ENCODE measurements at places on chromosomes 2 and 18.

GRCh38 chr2:197255543-197255942 lies 55.0 kb downstream of the ANKRD44 start:
- DNase-seq, result peak; percentile 83

DNA sequence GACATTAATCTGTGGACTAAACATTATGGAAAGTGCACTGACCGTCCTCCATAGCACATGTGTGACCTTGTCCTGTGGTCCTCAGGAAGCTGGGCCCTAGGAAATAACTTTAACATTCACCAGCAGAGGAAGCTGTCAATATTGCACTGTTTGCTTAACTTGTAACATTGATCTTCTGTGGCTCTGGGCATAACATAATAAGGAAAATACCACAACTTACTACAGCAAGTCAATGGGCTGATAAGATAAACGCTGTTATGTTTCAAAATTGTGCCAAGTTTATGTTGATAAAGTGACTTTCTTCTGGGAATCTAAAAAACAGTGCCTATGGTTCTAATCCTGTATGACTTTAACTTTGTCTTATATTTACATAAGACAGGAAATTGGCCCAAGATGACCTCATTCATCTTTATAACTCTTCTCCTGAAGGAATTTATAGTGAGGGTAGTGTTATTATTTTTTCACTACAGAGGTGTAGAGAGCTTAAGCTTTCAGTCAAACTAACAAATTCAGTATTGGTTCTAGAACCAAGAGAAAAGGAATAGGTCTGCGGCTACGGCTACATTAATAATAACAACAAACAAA lies 113.7 kb upstream of the MAP4K3 start:
- DNase-seq, result no peak

GRCh38 chr2:209648714-209649113 lies 122.9 kb upstream of the UNC80 start:
- DNase-seq, result no peak

DNA sequence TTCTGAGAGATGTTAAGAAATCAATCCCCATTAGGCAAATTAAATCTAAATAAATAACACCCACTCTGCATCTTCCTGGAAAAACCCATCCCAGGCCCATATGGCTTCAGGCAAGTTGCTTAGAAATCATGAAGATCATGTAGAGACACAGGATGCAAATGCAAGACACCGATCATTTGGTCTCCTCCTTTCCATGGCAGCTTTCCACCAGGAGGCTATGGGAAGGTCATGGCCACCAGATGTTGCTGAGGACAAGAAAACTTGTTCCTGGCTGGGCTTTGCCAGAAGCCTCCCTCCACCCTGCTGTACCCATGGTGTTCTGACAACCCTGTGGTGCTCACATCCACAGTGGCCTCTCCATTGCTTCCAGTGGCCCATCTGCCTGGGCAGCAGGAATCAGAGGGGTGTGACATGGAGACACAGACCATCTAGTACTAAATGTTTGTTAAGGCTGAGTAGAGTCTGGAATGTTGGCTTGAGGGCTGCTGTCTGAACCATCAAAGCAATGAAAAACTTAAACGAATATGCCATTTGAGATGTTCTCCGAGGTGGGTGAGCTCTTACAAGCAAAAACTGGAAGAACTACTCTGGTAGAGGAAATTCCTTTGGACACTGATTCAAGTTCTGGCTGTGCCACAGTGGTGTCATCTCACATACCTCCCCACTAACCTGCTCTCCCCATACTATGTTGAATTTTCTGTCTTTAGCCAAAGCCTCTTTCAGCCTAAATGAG lies 293.2 kb downstream of the TNS1 start:
- DNase-seq, result no peak

GRCh38 chr18:24809173-24809950 lies 348.9 kb downstream of the HRH4 start:
- no peak for DNase-seq

DNA sequence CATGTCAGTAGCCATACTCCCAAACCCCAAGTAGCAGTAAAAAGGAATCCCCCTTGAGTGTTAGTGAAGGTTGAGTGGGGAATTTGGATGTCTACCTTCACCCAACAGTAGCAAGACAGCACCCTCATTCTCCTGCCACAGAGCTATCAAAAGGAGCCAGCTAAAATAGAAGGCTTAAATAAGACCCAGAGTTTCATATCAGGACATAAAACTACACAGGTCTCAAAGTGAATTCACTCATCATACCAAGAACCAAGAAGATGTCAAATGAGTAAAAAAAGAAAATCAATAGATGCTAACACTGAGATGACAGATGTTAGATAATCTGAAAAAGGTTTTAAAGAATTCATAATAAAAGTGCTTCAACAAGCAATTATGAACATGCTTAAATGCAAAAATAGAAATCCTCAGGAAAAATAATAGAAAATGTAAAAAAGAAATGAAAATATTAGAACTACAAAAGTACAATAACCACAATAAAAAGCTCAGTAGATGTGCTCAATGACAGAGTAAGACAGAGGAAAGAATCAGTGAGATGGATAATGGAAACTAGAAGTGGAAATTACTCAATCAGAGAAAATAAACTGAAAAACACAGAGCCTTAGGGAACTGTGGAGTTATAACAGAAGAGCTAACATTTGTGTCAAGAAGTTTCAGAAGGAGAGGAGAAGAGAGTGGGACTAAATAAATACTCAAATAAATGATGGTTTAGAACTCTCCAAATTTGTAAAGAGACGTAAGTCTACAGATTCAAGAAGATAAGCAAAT lies 90.5 kb downstream of the EDAR start:
- DNase-seq, result no peak

GRCh38 chr2:109206569-109207146 lies 77.7 kb downstream of the SH3RF3 start:
- DNase-seq, result peak; percentile 9

DNA sequence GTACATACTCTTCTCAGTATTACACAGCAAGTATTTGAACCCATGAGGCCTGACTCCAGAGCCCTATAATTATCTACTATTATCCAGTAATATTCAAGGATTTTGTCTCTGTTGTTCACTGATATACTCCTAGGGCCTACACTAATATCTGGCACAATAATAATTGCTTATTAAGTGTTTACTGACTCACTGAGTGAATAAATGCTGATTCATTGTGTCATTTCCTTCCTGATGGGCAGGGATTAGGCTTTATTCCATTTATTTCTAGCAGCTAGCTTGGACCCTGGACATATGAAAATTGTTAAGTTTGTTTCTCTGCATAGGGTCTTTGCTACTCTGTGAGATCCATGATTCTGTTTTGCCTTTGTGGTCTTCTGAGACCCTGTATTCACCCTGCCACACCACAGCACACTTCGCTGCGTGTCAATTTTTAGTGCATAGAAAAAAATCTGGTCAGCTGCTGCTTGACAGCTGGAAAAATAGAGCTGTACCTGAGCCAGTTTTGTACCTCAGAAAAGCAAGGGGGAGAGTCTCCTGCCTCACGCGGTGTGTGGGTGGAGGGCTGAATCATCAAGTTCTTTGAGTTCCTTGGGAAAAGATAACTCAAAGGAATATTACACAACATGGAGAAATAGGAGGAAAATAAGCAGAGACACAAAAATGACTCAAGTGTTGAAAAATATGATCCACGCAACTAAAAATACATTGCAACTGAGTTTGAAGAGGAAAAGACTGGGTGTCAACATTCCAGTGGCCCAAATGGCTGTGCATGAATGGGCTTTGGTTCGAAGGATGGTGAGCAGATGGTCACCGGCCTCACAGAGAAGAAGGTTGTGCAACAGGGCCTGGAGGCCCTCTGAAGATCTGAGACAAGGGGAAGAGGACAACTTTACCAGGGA lies 18.9 kb upstream of the DPP4 start:
- DNase-seq, result no peak

- DNase-seq, result peak; percentile 76
Measured at GRCh38 chr2:26942543-26943295, 27.7 kb upstream of the MAPRE3 start.

DNA sequence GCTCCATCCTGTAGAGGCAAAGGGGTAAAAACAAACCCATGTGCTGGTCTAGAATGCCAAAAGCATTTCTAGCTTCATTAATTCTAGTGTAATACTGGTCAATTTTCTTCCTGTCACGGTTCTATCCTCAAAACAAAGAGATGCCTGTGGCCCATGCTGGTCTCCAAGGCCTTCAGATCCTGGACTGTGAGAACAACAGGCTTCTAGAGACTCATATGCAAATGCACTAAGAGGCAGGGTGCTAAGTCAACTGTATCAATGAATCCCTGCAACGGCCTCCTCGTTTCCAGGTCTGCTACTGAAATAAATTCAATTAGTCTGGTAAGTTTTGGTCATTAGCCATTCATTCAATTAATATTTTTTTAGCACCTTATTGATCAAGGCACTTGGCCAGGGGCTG lies 4.0 kb downstream of the IFT172 start:
- DNase-seq, result no peak

DNA sequence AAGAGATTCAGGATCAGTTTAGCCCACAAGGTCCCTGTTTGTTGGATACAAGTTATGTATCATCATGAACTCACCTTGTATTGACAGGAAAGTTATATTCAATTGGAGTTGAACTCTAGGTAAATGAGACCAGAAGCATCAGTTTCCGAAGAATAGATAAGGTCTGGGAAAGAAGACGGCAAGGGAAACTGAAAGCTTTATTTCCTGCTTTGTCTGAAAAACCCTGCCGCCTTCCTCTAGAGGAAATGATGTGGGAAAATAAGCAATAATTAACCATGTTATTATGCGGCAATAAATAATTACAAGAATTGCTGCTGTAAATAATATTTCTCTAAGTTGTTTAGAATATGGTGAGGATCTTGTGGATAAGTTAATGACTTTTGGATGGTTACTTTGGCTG lies 32.0 kb downstream of the LPIN1 start:
- no peak for DNase-seq

DNA sequence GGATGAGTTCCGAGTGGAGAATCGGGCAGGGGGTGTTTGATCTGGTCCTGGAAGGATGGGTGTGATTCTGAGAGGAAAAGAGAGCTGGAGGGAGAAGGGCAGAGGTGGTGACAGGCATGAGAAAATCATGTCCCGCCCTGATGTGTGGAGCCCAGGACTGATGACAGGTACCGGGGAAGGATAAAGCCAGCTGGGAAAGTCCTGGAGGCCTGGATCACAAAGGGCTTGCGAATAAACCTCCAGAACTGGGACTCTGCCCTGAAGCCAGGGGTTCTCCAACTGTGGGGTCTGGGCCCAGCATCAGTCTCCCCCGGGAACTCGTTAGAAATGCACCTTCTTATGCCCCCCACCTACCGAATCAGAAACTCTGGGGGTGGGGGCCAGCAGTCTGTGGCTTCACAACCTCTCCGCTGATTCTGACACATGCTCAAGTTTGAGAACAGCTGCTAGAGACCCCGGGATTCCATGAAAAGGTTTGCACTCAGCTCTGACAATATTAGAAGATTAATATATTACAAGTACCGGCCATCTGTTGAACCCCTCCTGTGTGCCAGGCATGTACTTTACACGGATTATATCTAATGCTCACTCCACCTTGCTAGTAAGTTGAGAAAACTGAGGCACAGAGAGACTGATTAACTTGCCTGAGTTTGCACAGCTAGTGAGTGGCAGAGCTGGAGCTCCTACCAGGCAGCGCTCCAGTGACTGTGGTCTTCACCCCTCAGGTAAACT lies 8.0 kb downstream of the TNFRSF11A start:
- no peak for DNase-seq

GRCh38 chr18:13221869-13222855 lies 3.6 kb downstream of the LDLRAD4 start:
- DNase-seq, result no peak

DNA sequence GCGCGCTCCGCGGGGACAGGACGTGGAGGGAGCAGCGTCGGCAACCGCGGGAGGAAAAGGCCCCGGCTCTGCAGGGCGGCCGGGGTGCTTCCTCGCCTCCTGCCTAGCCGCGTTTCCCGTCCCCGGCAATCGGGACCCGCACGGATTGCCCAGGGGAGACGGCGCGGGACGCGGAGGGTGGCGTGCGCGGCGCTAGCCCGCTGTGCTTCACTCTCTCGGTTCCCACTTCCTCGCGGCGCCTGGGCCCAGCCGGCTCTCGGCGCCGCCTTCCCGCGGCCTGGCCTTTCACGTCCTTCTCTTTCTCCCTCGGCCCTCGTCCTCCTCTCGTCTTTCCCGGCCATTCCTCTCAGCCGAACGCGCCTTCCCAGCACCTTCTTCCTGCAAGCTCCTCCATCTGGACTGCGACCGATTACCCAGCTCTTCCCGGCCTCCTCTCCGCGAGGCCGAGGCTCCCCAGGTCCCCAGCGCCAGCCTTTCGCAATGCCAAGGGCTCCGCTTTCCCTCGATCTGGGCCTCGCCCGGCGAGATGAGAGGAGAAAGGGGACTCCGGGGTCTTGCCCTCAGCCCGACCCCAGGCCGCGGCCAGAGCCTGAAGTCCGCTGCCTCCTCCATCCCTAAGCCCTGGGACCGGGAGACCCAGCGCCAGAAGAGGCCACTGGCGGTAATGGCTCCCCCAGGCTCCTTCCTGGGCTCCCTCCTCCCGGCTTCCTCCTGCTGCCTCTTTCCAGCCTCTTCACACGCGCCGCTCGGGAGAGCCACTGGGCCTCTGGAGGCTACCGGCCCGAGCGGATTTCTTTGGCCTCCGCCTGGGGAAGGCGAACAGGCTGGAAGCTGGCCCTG lies 34.3 kb upstream of the ATP6V1B1 start:
- no peak for DNase-seq

GRCh38 chr18:63297687-63298399 lies 21.7 kb downstream of the BCL2 start:
- DNase-seq, result no peak

DNA sequence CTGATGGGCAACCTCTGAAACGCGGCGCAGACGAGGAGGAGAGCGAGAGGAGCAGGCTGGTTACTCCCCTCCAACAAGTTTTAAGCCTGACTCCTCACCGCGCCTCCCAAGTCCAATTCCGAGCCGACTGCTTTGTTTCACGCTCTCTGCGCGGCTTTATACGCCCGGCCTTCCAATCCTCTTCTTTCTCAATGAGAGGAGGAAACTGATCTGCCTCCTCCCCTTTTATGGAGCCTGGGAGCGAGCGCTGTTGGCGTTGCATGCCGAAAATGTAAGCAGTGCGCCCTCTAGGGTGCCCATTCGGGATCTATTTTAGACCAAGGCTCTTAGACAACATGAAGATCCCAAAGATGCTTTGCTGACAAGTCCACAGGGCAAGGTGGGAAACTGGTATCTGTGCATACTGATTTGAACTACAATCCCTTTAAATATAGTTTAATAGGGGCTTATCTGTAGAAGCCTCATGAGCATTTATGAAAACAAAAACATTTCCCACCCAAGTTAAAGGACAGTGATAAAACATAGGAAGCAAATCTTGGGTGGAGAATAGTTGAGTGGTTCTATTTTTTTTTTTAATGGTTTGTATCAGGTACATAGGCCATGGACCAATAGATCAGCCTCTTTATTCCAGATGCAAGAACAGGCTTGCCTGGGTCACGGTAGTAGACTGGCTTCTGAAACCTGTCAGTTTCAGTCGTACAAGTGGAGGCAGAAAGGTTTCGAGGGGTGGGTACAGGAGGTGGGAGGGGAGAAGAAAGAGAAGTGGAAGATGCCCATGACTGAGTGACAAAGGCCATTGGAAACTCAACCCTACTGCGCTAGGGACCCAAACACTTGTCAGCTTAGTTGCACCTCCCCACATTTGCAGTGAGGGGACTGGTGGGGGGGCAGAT lies at the start of gene RND3:
RND3 (minus strand) TSS at position 131 of the 893 bp plus-strand sequence. CDS start 250 bp downstream, outside the sequence.
- peak; percentile 66 for DNase-seq

- no peak for DNase-seq
Measured at GRCh38 chr2:25671622-25672021, 1.8 kb downstream of the DTNB start.
